Activated T-helper 1 cell treated with anti-CD3 and anti-CD28 coated beads, Interleukin-12 subunit alpha, Interleukin-12 subunit beta, Interleukin-2, Interleukin-4 antibody, amounts not matched to agents 30 ng/mL and 10 ng/mL and 1 ng/mL, durations not matched to agents 14 hours and 24 hours and 36 hours (primary cell): ENCODE measurements at places on chromosomes 5 and 9.

- no peak for DNase-seq
Observed at GRCh38 chr5:60521376-60522291, 178.3 kb downstream of the DEPDC1B start.

DNA sequence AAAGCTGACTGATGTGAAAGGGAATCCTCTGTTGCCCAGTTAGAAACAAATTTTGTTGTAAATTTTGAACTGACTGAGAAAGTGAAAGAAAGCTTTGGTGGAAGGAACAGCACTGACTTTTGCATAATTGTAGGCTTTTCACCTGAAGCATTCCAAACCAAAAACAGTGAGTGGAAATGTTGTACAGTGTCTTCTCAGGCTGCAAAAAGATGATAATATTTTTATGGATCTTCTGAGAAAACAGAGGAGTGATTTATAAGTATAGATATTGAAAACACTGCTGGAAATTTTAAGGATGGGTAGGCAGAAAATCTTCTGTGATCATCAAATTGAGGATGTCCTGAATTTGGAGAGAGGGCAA lies 40.0 kb downstream of the LURAP1L start:
- no peak for DNase-seq

GRCh38 chr9:134061688-134062371 lies 6.0 kb downstream of the BRD3 start:
- no peak for DNase-seq

- DNase-seq: no peak
Observed at GRCh38 chr9:132787748-132788159, 90.3 kb downstream of the AK8 start.

DNA sequence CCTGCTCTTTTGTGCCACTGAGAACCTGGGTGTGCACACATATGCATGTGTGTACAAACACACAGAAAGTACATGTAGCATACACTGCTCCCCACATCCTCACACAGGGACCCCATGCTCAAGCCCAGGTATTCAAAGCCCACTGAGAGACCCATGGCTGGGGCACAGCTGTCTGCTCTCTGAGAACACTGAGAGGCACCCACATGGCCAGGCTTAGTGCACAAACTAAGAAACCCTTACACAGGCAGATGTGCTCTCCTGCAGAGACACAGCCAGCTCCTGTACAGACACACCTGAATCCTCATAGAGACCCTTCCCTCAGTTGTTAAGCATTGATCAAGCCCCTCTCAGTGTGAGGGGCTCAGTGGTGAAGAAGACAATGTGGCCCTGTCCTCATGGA lies 92.5 kb downstream of the CACNA1B start:
- DNase-seq: no peak

- DNase-seq: no peak
Observed at GRCh38 chr9:108933231-108933717, 650 bp downstream of the ELP1 start.

DNA sequence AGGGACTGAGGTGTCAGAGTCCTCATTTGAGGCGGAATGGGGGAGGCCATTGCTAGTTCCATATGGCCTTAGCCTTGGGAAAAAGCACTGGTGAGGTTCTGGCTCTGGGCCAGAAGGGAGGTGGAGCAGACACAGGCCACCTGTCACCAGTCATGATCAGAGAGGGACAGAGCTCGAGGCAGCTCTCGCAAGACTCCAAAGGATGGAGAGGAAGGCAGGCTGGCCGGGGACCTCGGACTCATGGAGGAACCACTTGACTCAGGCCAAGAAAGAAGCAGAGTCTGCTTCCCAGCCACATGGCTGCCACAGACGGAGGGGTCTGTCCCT lies 29.2 kb upstream of the NSMF start:
- no peak for DNase-seq

DNA sequence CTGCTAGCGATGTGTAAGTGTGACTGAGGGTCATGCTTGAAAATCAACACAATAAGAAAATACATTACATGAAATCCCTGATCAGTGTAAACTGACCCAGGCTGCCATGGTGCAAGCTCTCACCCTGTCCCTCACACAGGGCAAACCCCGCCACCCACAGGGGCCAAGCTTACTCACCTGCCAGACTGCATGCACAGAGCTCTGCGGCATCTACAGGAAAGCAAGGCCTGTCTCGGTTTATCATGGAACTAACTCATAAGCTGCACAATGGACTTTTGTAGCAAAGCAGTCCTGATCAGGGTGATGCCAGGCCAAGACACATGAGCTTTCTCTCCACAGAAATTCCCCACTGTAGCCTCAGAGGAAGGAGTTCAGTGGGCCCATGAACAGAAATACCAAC lies 9.7 kb downstream of the IPPK start:
- DNase-seq: no peak

DNA sequence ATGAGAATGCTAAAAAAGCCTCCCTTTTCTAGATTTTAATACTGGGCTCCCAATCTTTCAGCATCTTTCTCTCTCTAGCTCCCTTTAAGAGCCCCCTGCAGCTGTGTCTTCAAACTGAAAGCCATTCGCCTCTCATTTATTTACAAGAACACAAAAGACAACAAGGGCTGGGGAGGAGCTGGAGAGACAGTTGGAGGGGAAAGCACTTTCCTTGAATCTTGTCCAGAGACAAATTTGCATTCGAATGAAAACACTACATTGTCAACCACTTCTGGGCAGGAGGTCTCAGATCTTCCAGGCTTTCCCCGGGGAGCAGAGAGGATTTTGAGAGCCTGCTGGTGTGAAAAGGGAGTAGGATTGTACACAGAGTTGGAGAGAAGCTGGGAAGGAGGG lies 518.3 kb downstream of the CTNND2 start:
- no peak for DNase-seq

DNA sequence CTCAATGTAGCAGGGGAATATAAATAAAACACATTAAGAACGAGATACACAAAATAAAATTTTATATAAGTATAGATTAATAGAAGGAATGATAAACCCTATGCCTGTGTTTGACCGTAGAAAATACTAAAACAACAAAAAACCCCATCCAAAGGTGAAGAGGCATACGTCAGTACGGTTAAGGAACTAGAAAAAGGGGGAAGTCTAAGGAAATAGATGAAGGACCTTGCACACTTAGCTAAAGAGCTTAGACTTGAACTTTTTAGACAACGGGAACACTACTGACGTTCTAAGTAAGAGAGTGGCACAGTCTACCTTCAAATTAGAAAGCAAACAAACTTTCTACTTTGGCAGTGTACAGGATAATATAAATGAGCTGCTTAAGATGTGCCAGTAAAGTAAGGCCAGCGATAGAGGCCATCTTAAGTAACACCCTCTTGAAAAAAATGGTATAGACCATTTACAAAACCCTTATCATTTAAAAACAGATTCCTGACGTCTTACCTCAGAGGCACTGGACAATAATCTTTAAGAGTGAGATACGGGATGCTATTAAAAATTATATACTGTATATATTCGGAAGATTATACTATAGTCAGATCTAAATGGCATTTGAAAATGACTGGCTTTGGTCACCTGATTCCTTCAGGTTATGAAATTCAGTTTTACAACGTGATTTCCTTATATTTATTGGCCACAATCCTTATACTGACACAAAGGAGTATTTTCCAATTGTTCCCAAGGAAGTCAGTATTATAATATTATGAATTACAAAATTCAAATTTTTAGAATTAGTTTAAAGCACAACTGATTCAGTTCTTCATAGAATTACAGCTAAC lies 8.5 kb downstream of the PANK3 start:
- no peak for DNase-seq

DNA sequence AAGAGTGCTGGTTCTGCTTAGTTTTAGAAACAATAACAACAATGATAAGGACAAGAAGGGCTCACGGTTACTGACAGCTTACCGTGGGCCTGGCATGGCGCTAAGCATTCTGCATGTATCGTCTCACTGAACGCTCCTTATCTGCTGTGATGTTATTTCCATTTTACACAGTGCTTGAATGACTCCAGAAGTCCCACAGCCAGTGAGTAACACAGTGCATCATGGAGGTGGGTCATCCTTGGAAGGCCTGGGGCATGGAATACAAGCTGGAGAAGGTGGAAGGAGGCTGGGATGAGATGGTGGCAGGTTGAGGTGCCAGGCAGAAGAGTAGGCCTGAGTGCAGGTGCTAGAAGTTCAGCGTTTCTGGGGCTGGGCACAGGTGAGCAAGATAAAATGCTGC lies 36.5 kb upstream of the FAT2 start:
- no peak for DNase-seq

- DNase-seq: no peak
Observed at GRCh38 chr5:33474004-33474403, 33.2 kb downstream of the TARS1 start.

GRCh38 chr5:19837536-19838174 lies 150.3 kb downstream of the CDH18 start:
- no peak for DNase-seq

DNA sequence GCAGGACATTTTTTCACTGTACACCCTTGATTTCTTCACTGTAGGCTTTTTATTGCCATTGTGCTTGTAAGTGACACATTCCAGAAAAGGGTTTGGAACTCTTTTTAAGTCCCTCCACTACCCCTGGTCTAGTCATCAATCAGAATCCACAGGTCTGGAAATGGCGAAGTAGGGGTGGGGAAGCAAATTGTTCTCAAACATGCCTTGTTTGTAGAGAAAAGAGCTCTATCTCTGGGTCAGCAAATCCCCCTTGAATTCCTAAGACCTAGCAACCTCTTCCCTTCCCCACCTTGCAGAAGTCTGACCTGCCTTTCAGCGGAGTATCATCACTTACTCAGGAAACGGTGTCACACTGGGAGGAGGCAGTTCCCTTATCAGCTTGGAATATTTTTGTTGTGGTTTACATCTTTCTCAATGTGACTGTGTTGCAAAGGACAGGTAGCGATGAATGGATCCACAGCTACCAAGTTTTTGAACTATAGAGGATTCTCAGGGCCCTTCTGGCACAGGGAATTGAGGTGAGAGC lies 3.2 kb downstream of the SH3RF2 start:
- no peak for DNase-seq

GRCh38 chr5:72134226-72134899 lies 27.1 kb downstream of the MAP1B start:
- DNase-seq: no peak

DNA sequence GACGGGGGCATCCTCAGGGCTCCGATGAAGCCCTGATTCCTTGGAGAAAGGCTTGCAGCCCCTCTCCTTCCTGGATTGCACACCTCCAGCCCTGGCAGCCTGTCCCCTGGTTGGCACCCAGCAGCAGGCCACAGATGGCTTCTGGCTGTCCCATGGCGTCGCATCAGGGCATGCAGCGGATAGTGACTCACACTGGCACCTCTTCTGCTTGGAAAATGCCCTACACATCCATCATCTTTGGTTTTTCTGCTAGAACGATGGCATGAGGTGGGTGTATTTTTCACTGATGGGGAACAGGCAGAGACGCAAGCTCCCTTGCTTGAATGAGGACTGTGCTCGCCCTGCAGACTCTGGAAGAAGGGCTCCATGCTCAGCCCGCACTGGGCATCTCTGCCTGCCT lies 23.2 kb upstream of the IER5L start:
- DNase-seq: no peak

GRCh38 chr9:124812441-124812876 lies 35.5 kb downstream of the OLFML2A start:
- no peak for DNase-seq

- no peak for DNase-seq
Observed at GRCh38 chr5:56350597-56351170, 117.6 kb upstream of the ANKRD55 start.

- no peak for DNase-seq
Observed at GRCh38 chr5:19987612-19988361, at the start of gene CDH18. Gene CDH18, minus strand, starts transcription at chr5:19988200. Its CDS starts 149,214 bp downstream, at chr5:19838986.

DNA sequence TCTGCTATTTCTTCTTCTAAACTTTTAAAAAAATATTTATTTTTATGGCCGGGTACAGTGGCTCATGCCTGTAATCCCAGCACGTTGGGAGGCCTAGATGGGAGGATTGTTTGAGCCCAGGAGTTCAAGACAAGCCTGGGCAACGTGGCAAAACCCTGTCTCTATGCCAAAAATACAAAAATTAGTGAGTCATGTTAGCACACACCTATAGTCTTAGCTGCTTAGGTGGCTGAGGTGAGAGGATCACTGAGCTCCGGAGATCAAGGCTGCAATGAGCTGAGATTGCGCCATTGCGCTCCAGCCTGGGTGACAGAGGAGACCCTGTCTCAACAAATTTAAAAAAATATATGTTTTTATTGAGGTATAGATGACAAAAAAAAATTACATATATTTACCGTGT lies 5.6 kb downstream of the AP3S1 start:
- no peak for DNase-seq

DNA sequence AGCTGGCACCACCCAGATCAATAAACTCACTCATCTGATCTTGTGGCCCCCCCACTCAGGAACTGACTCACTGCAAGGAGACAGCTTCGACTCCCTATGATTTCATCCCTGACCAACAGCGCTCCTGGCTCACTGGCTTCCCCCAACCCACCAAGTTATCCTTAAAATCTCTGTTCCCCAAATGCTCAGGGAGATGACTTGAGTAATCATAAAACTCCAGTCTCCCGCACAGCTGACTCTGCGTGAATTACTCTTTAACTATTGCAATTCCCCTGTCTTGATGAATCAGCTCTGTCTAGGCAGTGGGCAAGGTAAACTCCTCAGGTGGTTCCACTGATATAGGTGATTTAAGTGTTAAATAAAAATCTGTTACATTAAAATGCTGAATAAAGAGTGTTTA lies 1.9 kb upstream of the TRIM32 start:
- no peak for DNase-seq

- DNase-seq: no peak
Observed at GRCh38 chr5:9898319-9898718, 268.2 kb upstream of the TAS2R1 start.

DNA sequence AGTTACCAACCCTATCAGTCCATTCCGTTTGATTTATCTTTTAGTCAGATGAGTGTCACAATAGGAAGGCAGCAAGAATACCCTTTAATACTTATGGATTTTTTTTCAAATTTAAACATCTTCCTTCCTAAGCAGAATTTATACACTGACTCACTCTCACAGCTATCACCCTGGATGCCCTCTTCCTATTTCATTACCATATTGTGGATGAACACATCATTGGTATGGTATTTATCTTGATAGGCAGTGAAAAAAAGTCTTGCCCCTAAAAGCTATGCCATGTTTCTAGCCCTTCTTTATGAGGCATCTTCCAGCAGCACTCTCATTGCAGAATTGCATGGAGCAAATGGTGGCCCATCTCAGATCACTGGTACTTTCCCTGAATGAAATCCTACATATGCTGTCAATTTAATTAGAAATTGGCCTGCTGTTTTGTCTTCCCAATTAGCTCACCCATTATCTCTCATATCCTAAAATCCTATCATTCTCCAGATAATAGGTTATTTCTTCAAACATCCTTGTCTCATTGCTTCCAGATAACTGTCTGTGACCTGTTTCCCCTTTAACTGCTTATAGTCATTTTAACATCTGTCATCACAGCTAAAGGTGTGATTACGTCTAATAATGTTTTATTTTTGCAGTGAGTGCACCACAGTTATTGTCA lies 433.5 kb upstream of the POU5F2 start:
- DNase-seq: no peak

DNA sequence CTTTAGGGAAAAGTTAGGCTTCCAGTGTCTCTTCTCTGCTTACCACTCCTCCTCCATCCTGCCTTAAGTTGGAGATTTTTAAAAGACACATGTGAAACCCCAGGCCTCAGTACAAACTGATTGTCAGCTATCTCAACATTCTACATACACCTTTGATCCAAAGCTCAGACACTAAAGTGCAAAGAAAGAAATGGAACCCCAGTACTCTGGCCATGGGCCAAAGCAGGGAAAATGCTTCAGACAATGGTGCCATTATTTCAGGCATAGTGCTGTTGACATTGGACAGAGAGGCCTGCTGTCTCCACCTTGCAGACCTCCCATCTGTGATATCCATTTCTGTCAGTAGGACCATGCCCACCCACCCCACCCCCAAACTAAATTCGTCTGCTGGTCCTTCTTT lies 49.1 kb downstream of the G3BP1 start:
- DNase-seq: no peak
